ENCODE measurements at places on chromosomes 7 and 10. TPM values are rescaled to one million over a fixed set of nuclear protein-coding genes. Genes with fewer than 3 reads are reported as not detected.

AKR1C8 gene
- not detected for total RNA-seq

GHRHR gene
- not detected for total RNA-seq

PAPOLB gene
- total RNA-seq = 0.10 TPM

HOXA10 gene
- total RNA-seq = not detected

CFAP46 gene
- total RNA-seq = 0.56 TPM

ICA1 gene
- 2.2 TPM for total RNA-seq

SHTN1 gene
- total RNA-seq = 23.7 TPM

GIMAP2 gene
- total RNA-seq = not detected

GET4 gene
- 36.4 TPM for total RNA-seq

ANKRD30A gene
- not detected for total RNA-seq

CRHR2 gene
- total RNA-seq = not detected

ARHGAP21 gene
- 160 TPM for total RNA-seq

AGAP3 gene
- 131 TPM for total RNA-seq

CPXM2 gene
- not detected for total RNA-seq

CUEDC2 gene
- total RNA-seq = 81.3 TPM

PROSER2 gene
- 8.8 TPM for total RNA-seq

NEBL gene
- total RNA-seq = 0.30 TPM

NPC1L1 gene
- total RNA-seq = not detected

SAP25 gene
- 1.5 TPM for total RNA-seq

KCNIP2 gene
- total RNA-seq = 3.5 TPM

FOXI2 gene
- not detected for total RNA-seq

SLC18A3 gene
- total RNA-seq = 0.34 TPM

FKBP6 gene
- not detected for total RNA-seq

TLX1 gene
- not detected for total RNA-seq

SLIT1 gene
- total RNA-seq = 0.16 TPM

TFR2 gene
- 0.19 TPM for total RNA-seq

HABP2 gene
- 0.18 TPM for total RNA-seq

IFIT1B gene
- not detected for total RNA-seq

FAM204A gene
- total RNA-seq = 62.3 TPM

RARRES2 gene
- total RNA-seq = not detected

CPED1 gene
- 3.4 TPM for total RNA-seq

INMT gene
- 1.5 TPM for total RNA-seq

OR2A12 gene
- total RNA-seq = not detected

GRM3 gene
- not detected for total RNA-seq
